ENCODE measurements at places on chromosomes 3 and 15. TPM values are rescaled to one million over a fixed set of nuclear protein-coding genes. Genes with fewer than 3 reads are reported as not detected.

DNA sequence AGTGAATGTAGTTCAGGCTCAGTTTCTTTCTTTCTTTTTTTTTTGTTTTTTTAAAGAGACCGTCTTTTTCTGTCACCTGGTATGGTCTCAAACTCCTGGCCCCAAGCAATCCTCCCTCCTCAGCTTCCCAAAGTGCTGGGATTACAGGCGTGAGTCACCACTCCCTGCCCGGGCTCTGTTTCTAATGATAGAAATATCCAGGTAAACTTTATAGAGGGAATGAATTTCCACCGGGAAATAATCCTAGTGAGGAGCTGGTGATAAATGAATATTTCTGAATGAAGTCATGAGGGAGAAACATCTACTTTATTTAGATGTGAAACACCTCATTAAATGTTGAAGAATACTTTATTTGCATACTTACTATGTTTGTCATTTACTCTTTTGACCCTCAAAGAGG, 7.2 kb downstream of the RNF13 start:
- DNase-seq, result no peak

- no peak for DNase-seq
Measured at GRCh38 chr3:42601896-42602581, 1.6 kb downstream of the NKTR start.

DNA sequence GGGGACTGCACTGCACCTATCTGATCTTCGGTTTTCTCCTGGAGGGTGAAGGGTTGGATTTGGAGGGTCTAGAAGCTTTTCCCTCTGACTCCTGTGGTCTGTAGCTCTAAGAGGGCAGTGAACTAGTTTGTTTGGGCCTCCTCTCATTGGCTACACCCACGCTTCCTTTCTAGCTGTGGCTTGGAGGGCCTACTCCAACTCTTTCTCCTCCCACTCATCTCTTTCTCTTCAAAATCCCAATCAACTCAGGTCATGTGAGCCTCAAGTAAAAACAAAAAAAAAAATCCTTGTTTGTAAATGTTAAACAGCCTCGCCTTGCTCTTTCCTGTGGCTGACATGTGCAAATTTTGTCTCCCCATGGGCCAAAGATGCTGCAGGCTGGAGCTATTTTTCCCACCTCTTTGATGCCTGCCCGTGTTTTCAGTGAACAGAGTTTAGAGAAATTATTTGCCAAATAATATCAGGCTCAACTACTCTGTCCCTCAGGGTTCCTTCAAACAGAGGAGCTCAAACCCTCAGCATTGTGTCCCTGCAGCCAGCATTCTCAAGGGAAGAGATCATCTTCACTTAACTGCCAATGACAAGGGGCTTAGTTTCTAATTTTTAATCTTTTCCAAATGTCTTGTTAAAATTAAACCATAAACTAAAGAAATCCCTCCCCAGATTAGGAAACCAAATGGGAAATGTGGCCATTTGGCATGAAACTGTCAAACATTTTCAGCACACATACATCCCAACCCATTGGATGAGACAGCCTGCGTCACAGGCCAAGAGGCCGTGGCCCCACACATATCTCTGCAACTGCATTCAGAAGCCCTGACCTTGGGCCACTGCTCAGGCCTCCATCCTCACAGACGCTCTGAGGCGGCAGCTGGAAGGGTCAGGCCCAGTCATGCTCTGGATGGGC, 114.8 kb upstream of the THBS1 start:
- DNase-seq, result no peak

GRCh38 chr3:37256447-37256846, 82.1 kb upstream of the LRRFIP2 start:
- no peak for DNase-seq

DNA sequence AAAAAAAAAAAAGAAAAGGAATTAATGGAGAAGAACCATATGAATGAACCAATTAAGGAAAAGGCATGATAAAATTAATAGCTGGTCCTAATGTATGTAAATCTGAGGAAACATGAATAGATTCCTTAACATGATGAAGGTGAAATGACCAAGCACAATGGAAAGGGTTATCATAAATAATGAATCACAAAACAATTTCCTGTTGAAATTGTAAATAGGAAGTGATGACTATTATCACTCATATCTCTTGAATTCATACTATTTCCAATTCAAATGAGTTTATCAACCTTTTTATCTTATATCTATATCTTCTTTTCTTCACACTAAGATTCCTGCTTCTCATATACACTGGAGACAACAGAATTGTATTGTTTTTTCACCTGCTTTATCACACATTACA, 32.0 kb downstream of the AADACL2 start:
- no peak for DNase-seq

The LIPC gene
- total RNA-seq, result 1.2 TPM
